ENCODE measurements at places on chromosomes 4 and X.

DNA sequence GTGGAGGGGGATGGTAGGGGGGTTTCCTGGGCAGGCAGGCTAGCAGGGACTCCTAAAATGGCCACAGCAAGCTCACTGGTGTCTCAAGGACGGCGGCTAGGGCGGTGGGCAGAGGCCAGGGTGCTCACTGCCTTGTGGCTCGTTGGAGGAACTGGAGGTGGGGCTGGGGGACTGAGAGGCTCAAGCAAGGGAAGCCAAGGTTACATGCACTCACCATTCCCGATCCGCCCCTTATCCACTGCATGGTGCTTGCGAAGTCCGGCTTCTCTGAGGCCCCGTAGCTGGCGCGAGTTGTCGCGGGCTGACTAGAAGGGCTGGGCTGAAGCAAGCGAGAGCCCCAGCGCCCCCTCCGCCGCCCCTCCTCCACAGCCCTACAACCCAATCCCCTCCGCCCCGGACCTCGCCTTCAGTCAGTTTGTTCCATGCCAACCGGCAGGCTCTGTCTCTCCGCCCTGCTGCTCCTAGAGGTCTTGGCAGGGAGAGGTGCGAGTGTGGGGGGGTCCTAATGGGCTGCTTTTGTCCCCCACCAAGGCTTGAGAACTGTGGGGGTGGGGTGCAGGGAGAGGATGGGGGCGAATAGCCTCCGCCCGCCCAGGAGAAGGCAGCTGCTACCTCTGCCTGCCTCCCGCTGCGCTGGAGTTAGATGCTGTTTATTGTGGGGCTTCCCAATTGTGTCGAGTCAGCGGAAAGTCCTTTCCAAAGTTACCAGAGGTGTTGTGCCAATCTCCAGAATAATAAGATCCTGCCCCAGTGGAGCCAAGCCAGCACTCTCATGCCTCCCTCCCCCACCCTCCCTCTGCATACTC, at the start of gene ARHGEF9:
Gene ARHGEF9, minus strand, starts transcription at position 313 of the 806 bp plus-strand sequence. Its CDS starts 69 bp downstream, at position 244.
- DNase-seq = no peak

- no peak for DNase-seq
These were observed 153.2 kb downstream of the SHROOM3 start for GRCh38 chr4:76588274-76588673.

DNA sequence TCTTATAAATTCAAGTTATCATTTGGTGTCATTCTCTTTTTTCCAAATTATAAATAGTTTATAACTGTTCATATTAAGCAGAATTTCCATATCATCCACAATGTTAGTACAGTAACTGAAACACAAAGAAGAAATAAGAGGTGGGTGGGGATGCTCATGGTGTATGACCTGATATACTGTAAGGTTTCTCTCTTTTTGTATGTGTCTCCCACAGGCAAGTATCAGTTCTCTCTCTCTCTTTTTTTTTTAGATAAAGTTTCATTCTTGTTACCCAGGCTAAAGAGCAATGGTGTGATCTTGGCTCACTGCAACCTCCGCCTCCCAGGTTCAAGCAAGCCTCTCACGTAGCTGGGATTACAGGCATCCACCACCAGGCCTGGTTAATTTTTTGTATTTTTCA, 43.7 kb upstream of the UGT2A3 start:
- no peak for DNase-seq

GRCh38 chrX:111869639-111870034, 6.3 kb upstream of the TRPC5OS start:
- DNase-seq = no peak

- no peak for DNase-seq
These were observed 47.3 kb upstream of the GAB1 start for GRCh38 chr4:143289370-143289769.

DNA sequence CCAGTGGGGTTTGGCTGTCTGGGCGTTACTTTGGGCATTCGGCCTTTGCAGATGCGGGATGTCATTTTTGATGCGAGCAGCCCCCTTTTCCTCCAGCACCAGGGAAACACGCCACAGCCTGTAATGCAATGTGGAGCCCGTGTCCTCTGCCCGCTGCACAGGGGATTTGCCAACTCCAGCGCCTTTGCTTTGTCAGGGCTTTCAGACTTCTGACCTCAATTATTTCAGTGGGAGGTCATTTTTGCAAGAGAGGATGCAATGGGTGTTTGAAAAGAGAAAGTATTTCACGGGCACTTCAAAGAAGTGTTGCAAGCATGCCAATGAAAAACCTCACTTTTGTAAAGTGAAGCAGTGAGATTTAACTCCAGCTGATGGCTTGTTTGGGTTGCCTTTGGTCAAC, 11.5 kb downstream of the CLCN4 start:
- DNase-seq = no peak

All from stimulated activated CD8-positive, alpha-beta memory T cell treated with anti-CD3 and anti-CD28 coated beads, Interleukin-2, amount 100 ng/mL, for 1 hour (primary cell).